ENCODE measurements at places on chromosomes 16 and 17. TPM values are rescaled to one million over a fixed set of nuclear protein-coding genes. Genes with fewer than 3 reads are reported as not detected.
A peak's percentile ranks its signal among the peaks of the same experiment; 100 is the strongest.

GRCh38 chr16:10121491-10121890 lies 60.7 kb downstream of the GRIN2A start:
- H3K4me3 ChIP-seq, result no peak overlapping the region
- H3K27ac ChIP-seq, result no peak overlapping the region
- H3K27me3 ChIP-seq, result no peaks in the 10 kb centered on the region

DNA sequence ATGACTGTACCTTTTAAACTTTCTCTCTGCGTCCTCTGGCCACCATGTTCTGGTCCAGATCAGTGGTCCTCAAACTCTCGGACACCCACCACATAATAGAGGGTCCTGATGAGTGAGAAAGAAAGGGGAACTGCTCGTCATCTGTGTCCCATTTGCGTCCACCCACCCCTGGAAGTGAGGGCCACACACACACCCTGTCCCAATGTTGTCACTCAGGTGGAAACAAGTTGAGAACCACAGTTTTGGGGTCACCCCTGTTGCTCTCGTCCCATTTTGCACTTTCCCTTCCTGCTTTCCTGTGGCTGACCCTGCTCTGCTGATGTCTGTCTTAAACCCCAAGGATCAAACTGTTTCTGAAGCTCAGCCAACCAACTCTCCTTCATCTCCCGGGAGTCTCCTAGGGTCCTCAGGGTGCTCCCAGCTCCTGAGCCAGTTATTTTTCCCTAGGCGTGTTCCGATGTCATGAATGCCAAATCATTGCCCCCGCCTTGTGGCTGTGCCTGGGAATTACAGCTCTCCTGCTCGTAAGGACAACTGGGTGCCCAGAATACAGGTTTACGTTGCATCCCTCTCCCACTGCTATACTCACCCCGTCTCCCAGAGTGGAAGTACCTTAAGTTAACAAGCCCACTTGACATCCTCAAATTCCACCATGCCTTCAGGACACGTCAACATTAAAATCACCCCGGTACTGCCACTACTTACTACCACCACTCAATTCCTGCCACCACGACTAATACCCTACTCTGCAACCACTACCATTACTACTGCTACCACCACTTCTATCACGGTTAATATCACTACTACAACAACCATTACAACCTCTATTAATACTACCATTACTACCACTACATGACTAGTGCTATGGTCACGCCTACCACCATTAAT lies 26.0 kb upstream of the HNF1B start:
- H3K27ac ChIP-seq, result no peak overlapping the region
- no peak overlapping the region for H3K4me3 ChIP-seq
- peak; percentile 77 for DNase-seq
- H3K36me3 ChIP-seq, result no peaks in the 10 kb centered on the region
- H3K4me1 ChIP-seq, result no peaks in the 10 kb centered on the region

Gene KRT12
- not detected for total RNA-seq

- H3K4me3 ChIP-seq, result no peak overlapping the region
- no peak for DNase-seq
- no peaks in the 10 kb centered on the region for H3K27me3 ChIP-seq
- H3K27ac ChIP-seq, result peak overlapping the region; percentile 72
- no peaks in the 10 kb centered on the region for H3K4me1 ChIP-seq
These were observed 30.6 kb downstream of the METRNL start for GRCh38 chr17:83109793-83110645.

Gene CHCT1
- total RNA-seq, result not detected

Gene MYH13
- total RNA-seq, result not detected

DNA sequence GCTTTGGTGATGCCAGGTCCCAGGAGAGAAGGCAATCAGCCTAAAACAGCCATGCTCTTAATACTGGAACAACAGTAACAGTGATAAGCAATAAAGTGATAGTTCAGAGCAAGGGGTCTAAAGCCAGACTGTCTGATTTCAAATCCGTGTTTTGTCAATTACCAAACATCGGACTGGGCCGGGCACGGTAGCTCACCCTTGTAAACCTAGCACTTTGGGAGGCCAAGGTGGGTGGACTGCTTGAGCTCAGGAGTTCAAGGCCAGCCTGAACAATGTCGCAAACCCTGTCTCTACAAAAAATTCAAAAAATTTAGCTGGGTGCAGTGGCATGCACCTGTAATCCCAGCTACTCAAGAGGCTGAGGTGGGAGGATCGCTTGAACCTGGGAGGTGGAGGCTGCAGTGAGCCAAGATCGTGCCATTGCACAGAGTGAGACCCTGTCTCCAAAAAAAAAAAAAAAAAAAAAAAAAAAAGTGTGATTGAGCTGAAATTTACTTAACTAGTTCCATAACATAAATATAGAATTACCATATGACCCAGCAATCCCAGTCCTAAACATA lies 5.1 kb downstream of the COPRS start:
- DNase-seq, result no peak
- H3K4me1 ChIP-seq, result peaks cover 9% of the 10 kb centered on the region
- H3K4me3 ChIP-seq, result no peak overlapping the region
- no peak overlapping the region for H3K27ac ChIP-seq
- peaks cover 17% of the 10 kb centered on the region for H3K36me3 ChIP-seq

Gene KRTAP3-2
- total RNA-seq, result not detected

- H3K4me3 ChIP-seq, result no peak within 1 kb of the TSS
- H3K36me3 ChIP-seq, result no peaks in the 10 kb centered on the region
- H3K27me3 ChIP-seq, result peaks cover 5% of the 10 kb centered on the region
- no peaks in the 10 kb centered on the region for H3K4me1 ChIP-seq
- H3K27ac ChIP-seq, result no peak within 1 kb of the TSS
These were observed at the start of gene CCDC92B for GRCh38 chr17:2749058-2749783. Gene CCDC92B, minus strand, starts transcription at chr17:2749652. Its CDS starts 14,507 bp downstream, at chr17:2735145.

DNA sequence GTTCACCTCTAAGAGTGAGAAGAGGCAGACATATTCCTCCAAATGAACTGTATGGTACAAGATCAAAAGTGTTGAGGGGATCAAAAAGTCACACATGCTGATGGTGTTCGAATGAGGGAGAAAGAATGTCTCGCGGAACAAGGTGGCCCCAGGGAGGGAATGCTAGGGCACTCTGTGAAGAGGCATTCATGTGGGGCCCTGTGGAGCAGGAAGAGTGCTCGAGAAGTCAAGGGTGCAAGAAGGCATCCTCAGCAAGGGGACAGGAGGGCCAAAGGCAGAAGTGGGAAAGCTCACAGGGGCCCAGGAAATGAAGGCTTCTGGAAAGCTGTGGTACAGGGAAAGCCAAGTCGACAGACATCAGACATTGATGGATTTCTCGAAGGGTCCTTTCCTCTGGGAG lies 6.1 kb upstream of the MYH3 start:
- no peaks in the 10 kb centered on the region for H3K27me3 ChIP-seq
- no peak overlapping the region for H3K27ac ChIP-seq
- no peaks in the 10 kb centered on the region for H3K36me3 ChIP-seq
- DNase-seq, result no peak
- H3K4me3 ChIP-seq, result no peak overlapping the region
- H3K4me1 ChIP-seq, result no peaks in the 10 kb centered on the region

Gene MT1E
- 1,831 TPM for total RNA-seq

Gene NPIPA8
- total RNA-seq, result 5.9 TPM

DNA sequence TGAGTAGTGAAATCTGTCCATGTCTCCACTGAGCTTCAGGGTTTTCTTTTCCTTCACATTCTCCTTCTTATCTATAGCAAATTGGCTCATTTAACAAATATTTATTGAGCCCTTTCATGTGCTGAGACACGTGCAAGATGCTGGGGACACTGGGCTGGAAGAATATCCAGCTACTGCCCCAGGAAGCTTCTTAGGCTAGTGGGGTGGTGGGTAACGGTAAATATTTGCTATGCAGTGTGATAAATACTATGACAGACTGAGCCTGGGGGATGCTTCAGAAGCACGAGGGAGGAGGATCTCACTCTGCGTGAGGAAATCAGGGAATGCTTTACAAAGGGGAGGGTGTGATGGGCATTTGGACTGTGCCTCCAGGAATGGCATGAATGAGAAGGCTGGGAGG lies 524.1 kb downstream of the GRIN2A start:
- H3K36me3 ChIP-seq, result peaks cover 12% of the 10 kb centered on the region
- no peak overlapping the region for H3K4me3 ChIP-seq
- no peak overlapping the region for H3K27ac ChIP-seq
- H3K27me3 ChIP-seq, result no peaks in the 10 kb centered on the region
- no peak for DNase-seq

- DNase-seq, result no peak
- H3K27me3 ChIP-seq, result no peaks in the 10 kb centered on the region
- no peak overlapping the region for H3K27ac ChIP-seq
- no peak overlapping the region for H3K4me3 ChIP-seq
- H3K36me3 ChIP-seq, result no peaks in the 10 kb centered on the region
These were observed 50.8 kb downstream of the ZFHX3 start for GRCh38 chr16:72997141-72997542.

- H3K27me3 ChIP-seq, result no peaks in the 10 kb centered on the region
- no peak overlapping the region for H3K27ac ChIP-seq
- H3K4me3 ChIP-seq, result no peak overlapping the region
- no peak for DNase-seq
- no peaks in the 10 kb centered on the region for H3K36me3 ChIP-seq
- H3K4me1 ChIP-seq, result no peaks in the 10 kb centered on the region
These were observed 20.5 kb upstream of the STAC2 start for GRCh38 chr17:39246274-39246673.

DNA sequence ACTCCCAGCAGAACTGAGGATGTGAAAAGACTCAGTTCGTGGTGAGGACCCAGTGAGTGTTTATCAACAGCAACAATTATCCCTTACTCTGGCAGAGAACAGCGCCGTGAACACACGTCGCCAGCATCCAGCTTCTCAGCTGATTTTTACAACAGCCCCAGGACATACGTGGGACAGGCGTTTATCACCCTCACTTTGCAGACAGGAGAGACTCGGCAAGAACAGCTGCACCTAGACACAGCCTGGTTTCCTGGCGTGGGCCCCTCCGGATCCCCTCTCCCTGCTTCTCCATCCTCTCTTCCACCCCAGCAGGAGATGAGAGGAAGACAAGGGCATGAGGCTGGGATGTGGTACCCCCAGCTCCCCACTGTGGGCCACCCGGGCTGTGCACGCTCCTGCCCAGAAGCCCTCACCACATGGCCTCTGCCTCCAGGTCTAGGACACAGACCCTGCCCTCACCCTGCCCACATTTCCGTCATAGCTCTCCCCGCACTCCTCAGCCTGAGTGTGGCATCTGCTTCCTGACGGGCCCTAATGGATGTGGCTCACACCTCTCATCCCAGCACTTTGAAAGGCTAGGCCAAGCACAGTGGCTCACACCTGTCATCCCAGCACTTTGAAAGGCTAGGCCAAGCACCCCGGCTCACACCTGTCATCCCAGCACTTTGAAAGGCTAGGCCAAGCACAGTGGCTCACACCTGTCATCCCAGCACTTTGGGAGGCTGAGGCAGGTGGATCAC lies 17.5 kb downstream of the ABR start:
- no peak overlapping the region for H3K4me3 ChIP-seq
- H3K4me1 ChIP-seq, result peaks cover 2% of the 10 kb centered on the region
- H3K27ac ChIP-seq, result no peak overlapping the region
- no peak for DNase-seq

- H3K27me3 ChIP-seq, result no peaks in the 10 kb centered on the region
- DNase-seq, result no peak
- no peaks in the 10 kb centered on the region for H3K4me1 ChIP-seq
- H3K36me3 ChIP-seq, result no peaks in the 10 kb centered on the region
- no peak overlapping the region for H3K4me3 ChIP-seq
- H3K27ac ChIP-seq, result no peak overlapping the region
These were observed 221.0 kb downstream of the UTP18 start for GRCh38 chr17:51481370-51481769.

DNA sequence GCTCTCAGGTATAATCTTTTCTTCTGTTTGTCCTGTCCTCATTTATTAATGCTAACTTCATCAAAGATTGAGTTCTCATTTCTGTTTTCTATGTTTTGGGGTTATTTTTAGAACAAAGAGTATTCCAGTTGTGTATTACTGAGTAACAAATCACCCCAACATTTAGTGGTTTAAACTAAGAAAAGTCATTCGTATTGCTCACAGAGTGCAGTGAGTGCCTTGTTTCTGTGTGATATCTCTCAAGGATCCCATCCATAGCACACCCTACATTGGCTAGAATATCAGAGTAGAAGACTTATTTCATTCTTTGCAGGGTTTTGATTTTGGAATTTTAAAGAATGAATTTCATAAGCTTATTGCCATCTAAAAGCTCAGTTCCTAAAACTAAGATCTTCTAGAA lies 72.1 kb downstream of the VMP1 start:
- H3K27ac ChIP-seq, result no peak overlapping the region
- peaks cover 14% of the 10 kb centered on the region for H3K36me3 ChIP-seq
- DNase-seq, result no peak
- peaks cover 4% of the 10 kb centered on the region for H3K4me1 ChIP-seq

GRCh38 chr17:49969134-49969759 lies at the start of gene DLX4:
Gene DLX4, plus strand, starts transcription at chr17:49969190. Its CDS starts 279 bp downstream, at chr17:49969469.
- H3K4me3 ChIP-seq, result no peak within 1 kb of the TSS
- peaks cover 18% of the 10 kb centered on the region for H3K27me3 ChIP-seq
- no peaks in the 10 kb centered on the region for H3K36me3 ChIP-seq
- peaks cover 10% of the 10 kb centered on the region for H3K4me1 ChIP-seq

DNA sequence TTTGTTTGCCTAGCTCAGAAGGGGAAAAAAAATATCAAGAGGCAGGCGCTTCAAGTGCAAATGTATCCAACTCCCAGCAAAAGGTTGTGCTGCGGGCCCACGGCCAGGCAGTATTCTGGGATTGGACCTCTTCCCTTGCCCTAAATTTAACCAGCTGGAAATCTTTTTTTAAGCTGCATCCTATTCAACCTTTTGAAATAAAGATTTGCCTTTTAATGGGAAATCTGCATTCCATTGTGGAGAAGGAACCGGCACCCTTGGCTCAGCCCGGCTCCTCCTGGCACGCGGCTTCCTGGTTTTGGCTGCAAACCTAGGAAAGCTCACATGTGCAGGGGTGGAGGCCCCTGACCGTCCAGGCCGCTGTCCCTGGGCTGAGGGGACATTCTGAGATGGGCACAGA lies 38.8 kb upstream of the ENPP7 start:
- no peaks in the 10 kb centered on the region for H3K27me3 ChIP-seq
- DNase-seq, result no peak
- H3K4me1 ChIP-seq, result no peaks in the 10 kb centered on the region
- H3K4me3 ChIP-seq, result no peak overlapping the region
- H3K36me3 ChIP-seq, result no peaks in the 10 kb centered on the region
- H3K27ac ChIP-seq, result no peak overlapping the region

DNA sequence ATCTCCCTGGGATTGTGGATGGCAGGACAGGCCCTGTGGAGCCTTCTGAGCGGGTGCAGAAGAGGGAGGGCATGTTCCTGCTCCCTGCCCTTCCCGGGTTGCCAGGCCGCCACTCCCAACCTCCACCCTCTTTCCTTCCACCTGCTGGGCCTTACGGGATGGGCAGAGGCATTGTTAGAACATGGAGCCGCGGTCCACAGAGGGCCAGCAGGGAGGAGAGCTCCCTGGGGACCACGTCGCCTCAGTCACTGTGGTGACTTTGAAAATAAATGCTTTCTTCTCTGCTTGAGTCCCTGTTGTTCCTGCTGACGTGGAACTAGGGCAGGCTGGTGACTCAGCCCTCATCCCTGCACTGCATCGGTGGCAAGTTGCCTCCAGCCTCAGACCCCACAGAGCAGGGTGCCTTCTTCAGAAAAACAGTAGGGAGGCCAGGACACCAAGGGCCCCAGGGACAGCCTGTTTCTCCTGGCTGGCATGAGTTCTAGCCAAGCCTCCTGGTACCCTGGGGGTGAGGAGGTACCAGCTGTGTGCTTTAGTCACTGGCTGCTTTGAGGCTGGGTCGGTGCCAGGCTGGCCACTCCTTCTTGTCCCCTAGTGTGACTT lies 224.9 kb downstream of the SEC14L1 start:
- no peaks in the 10 kb centered on the region for H3K36me3 ChIP-seq
- no peak for DNase-seq
- no peaks in the 10 kb centered on the region for H3K27me3 ChIP-seq
- H3K27ac ChIP-seq, result no peak overlapping the region

Gene STAT5A
- total RNA-seq, result 37.7 TPM

Gene KCNG4
- not detected for total RNA-seq

Data from liver (tissue), 10 donors.